ENCODE measurements at places on chromosomes 13 and 19. TPM values are rescaled to one million over a fixed set of nuclear protein-coding genes. Genes with fewer than 3 reads are reported as not detected.

- DNase-seq = peak; percentile 61
These were observed 6.5 kb downstream of the SOX1 start for GRCh38 chr13:112073245-112074138.

CLASRP gene
- 119 TPM for total RNA-seq

- DNase-seq = no peak
These were observed 522.0 kb upstream of the KLHL1 start for GRCh38 chr13:70630247-70630646.

- no peak for DNase-seq
These were observed 22.5 kb downstream of the SERP2 start for GRCh38 chr13:44395976-44396694.

PLPP2 gene
- 0.89 TPM for total RNA-seq

GRCh38 chr13:46235286-46235685 lies 23.6 kb downstream of the LRRC63 start:
- no peak for DNase-seq

DNA sequence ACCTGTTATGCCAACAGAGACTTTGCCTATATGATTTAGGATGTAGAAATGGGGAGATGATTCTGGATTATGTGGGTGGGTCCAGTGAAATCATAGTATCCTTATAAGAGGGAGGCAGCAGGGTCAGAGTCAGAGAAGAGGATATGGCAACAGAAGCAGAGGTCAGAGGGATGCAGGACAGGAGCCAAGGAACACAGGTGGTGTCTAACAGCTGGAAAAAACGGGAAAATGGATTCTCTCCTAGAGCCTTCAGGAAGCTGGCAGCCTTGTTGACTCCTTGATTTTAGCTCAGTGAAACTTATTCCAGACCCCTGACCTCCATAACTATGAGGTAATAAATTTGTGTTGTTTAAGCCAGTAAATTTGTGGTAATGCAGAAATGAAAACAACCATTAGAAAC lies 28.8 kb upstream of the OXGR1 start:
- no peak for DNase-seq

DNA sequence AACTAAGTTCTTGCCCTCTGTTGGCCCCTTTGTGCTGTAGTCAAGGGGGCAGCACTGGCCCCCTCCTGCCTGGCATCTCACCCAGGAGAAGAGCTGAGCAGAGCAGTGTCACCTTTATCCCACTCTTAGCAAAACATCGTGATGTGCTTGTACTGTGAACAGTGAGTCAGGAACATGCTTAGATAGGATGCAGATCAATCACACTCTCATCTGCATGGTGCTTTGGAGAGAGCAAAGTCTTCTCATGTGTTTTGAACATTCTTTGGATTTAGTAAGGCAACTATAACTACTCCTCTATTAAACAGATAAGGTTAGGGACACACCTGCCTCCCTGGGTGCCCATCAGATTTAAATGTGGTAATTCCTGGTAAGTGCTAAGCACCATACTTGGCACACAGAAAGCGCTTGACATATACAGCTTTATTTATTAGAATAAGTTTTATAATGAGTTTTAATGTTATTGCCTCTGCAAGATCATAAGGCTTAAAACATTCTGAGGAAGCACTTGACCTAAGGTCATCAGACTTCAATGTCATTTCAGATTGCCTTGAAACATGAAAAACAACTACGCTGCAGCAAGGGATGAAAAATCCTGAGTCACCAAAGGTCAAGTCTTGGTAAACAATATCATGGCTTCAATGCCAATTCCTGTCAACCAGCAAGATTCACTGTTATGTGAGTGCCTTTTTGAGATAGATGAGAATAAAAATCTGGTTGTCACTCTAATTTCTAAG lies 82.4 kb upstream of the IRS2 start:
- no peak for DNase-seq

ZNF528 gene
- 8.3 TPM for total RNA-seq

HPN gene
- total RNA-seq = 0.27 TPM

- no peak for DNase-seq
These were observed 187.6 kb downstream of the STK24 start for GRCh38 chr13:98389319-98389718.

DNA sequence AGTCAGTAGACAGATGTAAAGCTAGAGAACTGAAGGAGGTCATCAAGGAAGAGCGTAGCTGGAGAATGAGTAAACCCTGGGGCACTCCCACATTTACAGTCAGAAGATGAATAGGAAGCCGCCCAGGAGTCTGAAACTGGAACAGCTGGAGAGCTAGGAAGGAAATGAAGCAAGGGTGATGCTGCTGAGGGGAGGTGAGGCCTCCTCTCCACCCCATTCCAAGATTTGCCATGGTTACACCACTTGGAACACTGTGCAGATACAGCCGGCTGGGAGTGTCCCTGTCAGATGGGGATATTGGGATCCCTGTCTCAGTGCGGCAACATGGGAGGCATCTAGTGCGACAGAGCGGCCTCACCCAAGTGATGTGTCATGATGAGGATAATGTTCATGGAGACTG lies 51.8 kb upstream of the GPI start:
- no peak for DNase-seq

DNA sequence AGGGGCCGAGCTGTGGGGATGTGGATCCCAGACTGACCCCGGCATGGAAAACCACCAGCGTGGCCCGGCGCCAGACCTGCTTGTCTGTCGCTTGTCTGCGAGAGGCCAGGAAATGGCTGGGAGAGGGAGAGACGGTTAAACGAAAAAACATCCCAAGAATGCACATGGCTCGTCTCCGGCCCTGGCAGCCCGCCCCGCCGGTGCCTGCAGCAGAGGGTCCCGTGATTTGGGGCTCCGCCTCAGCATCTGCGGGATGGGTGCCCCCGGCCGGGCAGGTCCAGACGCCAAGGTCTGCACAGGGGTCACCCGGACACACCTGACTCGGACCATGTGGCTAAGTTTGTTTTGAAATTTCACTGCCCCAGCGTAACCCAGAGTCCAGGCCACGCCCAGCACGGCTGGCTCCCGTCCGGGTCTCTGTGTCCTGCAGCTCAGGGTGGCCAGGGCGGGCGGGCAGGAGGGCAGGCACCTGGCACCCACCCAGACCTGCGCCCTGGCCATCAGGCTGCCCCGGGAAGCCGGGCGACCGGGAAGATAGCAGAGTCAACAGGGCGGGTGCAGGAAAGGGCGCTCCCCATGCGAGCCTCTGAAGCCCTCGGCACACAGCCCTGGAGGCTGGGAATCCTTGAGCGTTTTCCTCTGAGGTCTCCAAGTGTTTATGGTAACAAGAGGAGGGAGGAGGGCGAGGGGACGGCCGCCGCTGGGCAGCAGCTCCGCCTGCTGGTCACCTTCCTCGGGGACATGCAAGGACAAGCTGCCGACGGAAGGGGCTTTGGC lies 103.2 kb downstream of the GADD45B start:
- DNase-seq = peak; percentile 83

DNA sequence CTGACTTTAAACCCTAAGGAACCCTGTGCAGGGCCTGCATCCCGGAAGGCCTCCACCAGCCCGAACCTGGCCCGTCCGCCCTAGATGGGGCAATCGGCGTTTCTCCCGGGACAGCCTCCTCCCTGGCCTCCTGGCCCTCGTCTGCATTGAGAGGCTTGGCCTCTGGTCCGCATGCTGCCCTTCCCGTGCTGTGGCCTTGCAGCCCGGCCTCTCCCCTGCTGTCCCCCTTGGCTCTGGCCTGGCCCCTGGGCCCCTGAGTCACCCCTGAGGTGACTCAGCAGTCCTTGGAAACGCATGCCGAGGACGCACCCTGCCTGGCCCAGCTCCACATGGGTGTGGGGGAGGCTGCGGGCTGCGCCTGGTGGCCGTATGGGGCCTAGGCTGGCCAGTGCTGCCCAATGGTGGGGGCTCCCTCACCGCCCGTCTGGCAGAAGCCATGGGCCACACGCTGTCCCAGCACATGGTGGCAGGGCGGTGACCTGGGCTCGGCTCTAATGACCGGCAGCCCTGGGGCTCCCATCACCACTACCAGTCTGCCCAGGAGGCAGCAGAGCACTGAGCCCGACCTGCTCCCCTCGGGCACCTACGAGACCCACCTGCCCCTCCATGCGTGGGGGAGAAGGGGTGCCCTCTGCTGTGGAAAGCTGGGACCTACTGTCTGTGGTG lies 25.7 kb downstream of the SH3GL1 start:
- DNase-seq = no peak

PLPPR2 gene
- total RNA-seq = 12.3 TPM

DNA sequence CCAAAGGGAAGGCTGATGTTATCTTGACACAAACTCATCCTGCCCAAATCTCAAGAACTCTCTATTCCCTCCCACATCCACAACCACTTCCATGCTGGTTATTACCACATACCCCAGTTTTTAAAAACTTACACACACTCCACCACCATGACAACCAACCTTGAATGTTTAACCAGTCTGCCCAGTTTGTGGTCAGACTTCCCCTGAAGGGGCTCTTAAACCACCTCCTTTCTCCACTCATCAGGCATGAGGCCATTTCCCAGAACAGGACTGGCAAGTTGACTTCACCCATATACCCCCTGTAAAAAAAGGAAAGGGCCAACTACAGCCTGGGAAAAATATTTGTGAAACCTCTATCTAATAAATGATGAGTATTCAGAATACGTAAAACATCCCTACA lies 12.4 kb upstream of the ZSCAN4 start:
- DNase-seq = no peak

GRCh38 chr13:43730642-43731041 lies 56.1 kb downstream of the ENOX1 start:
- DNase-seq = no peak

RAB3A gene
- 9.2 TPM for total RNA-seq

GRCh38 chr13:108781312-108781711 lies 151.9 kb downstream of the MYO16 start:
- DNase-seq = no peak

DNA sequence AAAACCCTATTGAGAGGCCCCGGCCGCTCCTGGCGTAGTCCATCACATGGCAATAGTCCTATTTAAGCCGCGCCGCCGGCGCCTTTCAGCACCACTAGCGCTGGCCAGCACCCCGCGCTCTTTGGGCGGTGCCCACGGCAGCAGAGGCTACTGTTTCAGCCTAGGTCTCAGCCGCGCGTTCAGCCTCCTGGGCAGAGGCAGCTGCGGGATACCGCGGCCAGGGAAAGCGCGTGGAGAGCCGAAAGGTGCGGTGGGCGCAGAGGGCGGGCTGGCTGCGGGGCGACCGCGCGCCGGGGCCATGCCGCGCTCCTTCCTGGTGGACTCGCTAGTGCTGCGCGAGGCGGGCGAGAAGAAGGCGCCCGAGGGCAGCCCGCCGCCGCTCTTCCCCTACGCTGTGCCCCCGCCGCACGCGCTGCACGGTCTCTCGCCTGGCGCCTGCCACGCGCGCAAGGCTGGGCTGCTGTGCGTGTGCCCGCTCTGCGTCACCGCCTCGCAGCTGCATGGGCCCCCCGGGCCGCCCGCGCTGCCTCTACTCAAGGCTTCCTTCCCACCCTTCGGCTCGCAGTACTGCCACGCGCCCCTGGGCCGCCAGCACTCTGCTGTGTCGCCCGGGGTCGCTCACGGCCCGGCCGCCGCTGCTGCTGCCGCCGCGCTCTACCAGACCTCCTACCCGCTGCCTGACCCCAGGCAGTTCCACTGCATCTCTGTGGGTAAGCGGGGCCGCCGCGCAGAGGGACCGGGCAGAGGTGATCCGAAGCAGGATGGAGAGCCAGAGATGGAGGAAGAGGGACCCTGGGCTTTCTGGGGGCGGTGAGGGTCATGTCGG lies at the start of gene GSX1:
GSX1 (plus strand) TSS at position 91 of the 826 bp plus-strand sequence; CDS start at position 299, 208 bp downstream.
- DNase-seq = peak; percentile 74

- DNase-seq = no peak
These were observed 45.3 kb downstream of the TNFRSF19 start for GRCh38 chr13:23615395-23616081.

FAAP24 gene
- total RNA-seq = 6.9 TPM

- no peak for DNase-seq
These were observed 8.3 kb downstream of the CAMSAP3 start for GRCh38 chr19:7603919-7604318.

GRCh38 chr13:110012102-110012739 lies 225.8 kb upstream of the IRS2 start:
- no peak for DNase-seq

DNA sequence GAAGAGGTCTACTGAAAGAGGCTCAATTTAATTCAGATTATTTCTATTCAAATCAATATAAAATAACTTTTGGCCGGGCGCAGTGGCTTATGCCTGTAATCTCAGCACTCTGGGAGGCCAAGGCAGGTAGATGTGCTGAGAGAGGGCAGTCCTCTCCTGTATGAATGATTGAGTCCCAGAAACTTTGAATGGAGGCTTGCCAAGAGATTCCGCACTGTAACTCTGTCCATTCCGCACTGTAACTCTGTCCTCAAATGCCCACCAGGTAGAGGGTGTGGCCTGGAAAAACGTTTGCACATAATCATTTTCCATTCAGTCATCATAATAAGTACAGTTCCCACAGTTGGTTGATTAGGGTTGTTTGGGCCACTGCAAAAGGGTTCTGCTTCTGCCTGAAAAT lies 274.7 kb upstream of the SOX21 start:
- DNase-seq = no peak

- DNase-seq = no peak
These were observed 52.2 kb downstream of the WDFY2 start for GRCh38 chr13:51636349-51636890.

CPB2 gene
- total RNA-seq = 0.44 TPM

ARL11 gene
- total RNA-seq = not detected

DNA sequence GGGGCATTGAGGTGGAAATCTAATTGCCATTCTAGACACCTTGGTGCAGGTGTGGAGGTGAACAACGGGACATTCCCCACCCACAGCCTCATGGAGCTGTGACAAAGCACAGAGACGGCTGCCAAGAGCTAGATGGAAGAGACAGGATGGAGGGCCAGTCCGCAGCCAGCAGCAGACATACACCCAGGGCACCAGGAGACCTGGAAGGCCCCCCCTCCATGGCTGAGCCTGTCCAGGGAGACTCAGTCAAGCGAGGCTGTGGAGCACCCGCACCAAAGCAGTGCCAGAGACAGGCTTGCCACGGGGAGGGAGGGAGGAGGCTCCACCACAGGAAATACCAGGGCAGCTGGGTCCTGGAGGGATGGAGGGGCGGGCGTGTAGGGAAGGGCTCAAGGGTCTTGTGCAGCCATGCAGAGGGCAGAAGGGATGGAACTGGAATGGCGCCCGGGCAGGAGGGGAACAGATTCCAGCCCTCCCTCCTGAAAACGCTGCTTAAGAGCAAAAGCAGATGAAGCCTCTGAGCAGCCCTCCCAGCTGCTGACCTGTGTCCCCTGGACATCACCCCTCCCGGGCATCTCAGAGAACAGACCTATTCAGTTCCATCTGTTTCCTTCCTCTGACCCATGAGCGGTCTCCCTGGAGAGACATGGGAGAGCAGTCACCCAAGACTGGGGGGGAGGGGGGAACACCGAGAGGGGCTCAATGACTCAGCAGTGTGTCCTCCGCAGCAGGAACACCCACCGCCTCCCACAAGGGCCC lies 14.4 kb downstream of the EPS15L1 start:
- peak; percentile 36 for DNase-seq

DNA sequence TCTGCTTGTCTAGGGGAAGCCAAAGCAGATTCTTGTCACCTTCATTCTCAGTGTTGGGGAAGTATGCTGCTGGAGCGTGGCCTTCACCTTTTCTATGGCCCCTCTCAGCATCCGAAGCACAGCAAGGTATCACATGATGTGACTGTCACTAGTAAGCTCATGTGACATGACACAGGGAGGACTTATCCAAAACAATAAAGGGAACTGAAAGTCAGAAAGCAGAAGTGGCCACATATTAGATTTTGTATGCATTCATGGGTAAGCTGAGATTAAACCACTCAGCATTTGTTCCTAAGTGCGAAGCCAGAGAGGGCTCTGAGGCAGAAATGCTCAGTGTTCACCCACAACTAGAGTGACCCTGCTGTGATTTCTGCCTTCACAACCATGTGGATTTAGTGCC lies 72.8 kb upstream of the PCDH8 start:
- DNase-seq = no peak

Measured in neural crest cell (in vitro differentiated cells).